Stimulated activated CD4-positive, alpha-beta T cell treated with anti-CD3 and anti-CD28 coated beads, Interleukin-12 subunit alpha, Interleukin-12 subunit beta, amount 100 ng/mL, for 48 hours (primary cell): ENCODE measurements at places on chromosomes 4 and X.

- no peak for DNase-seq
These were observed 3.4 kb downstream of the SAT1 start for GRCh38 chrX:23786268-23786815.

- no peak for DNase-seq
These were observed 499 bp downstream of the CYP2U1 start for GRCh38 chr4:107931775-107932321.

GRCh38 chrX:155108427-155108826, 37.1 kb downstream of the BRCC3 start:
- no peak for DNase-seq

DNA sequence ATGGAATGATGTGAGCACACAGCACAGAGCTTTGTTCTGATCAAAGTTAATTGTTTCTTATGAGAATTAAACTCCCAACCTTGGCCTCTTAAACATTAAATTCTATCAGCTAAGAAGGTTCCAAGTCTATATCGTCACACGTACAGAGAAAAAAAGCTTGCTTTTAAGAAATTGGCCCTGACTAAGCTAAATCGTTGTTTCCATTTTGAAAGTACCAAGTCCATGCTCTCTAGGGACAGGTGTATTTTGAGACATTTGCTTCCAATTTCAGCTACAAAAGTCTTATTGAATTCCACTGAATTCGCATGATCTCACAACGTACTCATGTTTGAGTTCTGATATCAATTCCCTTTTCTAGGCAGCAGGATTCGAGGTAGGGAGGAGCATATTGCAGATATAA, 157.4 kb downstream of the SHROOM3 start:
- no peak for DNase-seq

DNA sequence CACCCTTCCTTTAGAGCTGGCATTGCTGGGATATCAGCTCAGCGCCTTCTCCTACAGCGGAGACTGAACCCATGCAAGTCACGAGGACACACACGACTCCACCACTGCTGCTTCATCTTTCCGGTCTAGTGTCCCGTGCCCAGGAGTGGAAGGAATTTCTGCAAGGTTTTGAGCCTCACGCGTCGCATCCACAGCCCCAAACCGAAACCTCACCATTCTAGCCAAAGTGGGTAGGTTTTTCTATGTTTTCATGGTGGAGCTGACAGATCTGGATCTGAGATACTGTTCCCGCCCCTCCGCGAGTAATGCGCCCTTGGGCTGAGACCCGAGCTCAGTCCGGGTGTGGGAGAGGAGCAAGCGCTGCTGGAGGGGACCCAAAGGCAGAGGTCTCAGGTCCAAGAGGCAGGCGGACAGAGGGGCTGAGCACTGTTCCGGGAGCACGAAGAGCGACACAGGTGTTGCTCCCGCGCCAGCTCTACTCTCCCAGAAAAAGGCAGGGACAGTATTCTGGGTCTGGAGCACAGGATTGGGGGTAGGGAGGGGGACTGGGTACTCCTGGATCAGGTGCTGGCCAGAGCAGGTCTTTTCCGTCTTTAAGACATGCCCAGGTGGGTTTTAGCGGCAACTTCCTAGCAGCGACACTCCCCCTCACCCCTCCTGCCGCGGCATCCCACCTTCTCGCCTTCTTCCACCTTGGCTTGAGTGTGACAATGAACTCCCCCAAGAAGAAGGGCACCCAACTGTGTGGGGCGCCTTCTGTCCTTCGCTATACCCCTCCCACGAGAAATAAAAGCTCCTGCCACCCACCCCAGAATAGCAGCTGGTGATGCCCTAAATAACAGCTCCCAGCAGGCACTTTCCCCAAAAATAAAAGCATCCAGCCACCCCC, 1.8 kb downstream of the EPHA5 start:
- DNase-seq: no peak

GRCh38 chrX:130171446-130172126, at the start of gene RAB33A:
Gene RAB33A, plus strand, starts transcription at chrX:130171962. Its CDS starts 101 bp downstream, at chrX:130172063.
- no peak for DNase-seq

DNA sequence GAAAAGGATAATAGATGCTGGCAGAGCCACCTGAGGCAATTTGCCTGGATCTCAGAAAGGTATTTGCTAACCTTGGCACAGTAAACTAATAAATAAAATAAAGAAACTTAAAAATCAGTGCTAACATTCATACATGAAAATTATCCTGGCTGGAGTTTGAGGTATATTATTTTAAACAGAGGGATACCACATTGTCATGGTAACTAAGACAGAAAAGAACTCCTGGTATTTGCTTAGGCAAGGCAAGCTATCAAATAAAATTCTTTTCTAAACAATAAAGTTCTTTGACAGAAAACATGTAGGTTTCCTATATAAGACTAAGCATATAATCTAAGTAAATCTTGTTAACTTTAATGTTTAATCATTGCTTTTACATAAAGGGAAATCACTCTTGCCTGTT, 218.8 kb downstream of the MAGEB17 start:
- no peak for DNase-seq

DNA sequence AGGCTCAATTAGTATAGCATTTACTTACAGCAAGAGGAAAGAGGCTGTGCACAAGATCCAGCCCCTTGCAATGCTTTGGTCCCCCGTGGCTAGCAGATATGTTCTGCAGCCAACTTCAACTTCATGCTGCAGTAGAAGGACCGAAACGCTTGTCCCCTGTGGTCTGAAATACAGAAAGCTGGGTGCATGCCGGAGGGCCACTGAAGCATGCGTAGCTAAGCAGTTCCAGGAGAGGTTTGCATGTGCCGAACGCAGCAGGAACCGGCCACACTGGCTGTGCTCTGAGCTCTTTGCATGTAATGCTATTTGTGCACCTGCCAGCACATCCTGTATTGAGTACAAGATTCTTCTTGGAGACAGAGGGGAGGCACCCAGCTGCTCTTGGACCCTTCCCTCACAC, 35.8 kb upstream of the SHISA3 start:
- DNase-seq: no peak

- DNase-seq: no peak
These were observed 14.2 kb upstream of the SPATA4 start for GRCh38 chr4:176209535-176209934.

- no peak for DNase-seq
These were observed 30.2 kb upstream of the CCNG2 start for GRCh38 chr4:77126809-77127208.

- DNase-seq: no peak
These were observed 35.0 kb downstream of the CLDN2 start for GRCh38 chrX:106955004-106955772.

- DNase-seq: no peak
These were observed 165.3 kb downstream of the BTC start for GRCh38 chr4:74628852-74629620.

DNA sequence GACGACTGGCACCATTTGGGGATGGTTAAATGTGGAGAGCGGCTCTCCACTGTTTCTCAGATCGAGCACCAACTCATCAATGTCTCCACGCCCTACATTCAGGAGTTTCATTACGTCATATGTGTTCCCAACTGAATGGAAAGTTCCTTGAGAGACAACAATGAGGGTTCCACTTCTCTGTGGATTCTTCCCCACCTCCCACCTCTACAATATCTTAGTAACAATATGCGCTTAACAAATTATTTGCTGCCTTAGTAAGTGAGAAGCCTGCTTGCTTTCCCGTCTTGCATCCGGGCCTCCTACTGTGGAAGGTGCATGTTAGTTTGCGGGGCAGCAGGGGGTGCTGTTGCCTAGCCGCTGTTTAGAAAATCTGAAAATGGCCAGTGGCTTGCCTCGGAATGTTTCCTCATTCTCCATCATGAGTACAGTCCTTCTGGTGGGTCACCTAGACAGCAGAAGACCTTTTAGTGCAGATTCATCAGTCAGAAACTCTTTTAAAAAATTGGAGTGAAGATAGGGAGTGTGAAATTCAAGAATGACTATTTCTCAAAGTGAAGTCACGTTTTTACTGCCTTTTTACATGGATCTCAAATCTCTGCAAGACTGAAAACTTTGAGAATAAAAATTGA, 55.7 kb downstream of the PHOX2B start:
- peak; percentile 7 for DNase-seq
